GM04503 (cell line): ENCODE measurements at places on chromosomes 3 and 15.
A peak's percentile ranks its signal among the peaks of the same experiment; 100 is the strongest.

DNA sequence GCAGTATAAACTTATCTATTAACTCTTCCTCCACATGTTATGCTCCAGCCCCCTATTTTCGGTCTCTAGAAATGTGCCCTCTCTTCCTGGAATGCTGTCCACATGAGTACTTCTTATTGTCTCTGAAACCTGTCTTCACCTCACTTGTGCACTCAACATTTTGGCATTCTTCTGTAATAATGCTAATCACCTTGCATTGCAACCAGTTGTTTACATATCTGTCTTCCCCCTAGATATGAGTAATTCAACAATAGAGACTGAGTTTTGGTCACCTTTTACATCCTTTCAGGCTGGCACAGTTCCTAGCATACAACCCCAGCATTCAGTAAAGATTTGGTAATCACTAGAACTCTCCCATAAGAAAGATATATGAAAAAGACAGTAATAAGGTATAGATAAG is 17.2 kb downstream of the CCDC80 start:
- no peak for DNase-seq

DNA sequence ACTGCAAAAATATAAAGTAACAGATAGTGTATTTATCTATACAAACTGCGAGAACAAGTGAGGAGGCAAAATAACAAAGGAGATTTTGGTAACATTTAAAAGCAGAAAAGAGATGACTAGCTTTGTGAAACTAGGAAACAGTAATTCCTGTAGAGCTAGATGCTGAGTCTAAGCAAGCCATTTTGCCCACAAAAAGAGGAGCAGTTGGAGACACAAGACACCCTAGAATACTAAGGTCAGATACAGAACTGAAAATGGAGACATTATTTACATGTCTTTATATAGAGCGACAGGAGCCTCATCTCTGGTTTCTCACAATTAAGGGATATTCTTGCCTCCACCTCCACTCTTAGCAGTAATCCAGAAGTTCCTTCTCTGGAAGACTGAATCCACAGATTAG is 732.4 kb upstream of the GBE1 start:
- no peak for DNase-seq

DNA sequence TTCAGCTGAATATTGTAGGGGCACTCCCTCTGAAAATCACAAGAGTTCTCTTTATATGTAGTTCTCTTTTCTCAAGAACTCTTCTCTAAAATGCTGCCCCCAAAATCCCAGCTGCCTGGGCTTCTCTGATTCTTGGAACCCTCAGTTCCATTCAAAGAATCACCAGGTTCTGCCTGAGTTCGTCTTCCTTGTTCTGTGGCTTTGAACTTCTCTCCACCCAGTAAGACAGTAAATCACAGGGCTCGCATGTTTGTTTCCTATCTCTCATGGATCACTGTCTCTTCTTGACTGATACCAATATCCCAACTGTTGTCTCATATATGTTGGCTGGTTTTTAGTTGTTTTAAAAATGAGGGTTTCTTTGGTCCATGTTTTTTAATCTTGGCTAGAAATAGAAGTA is 359.5 kb upstream of the CBLB start:
- no peak for DNase-seq

GRCh38 chr3:194280777-194281176 is 70.4 kb downstream of the CPN2 start:
- no peak for DNase-seq

- no peak for DNase-seq
Observed at GRCh38 chr3:149968216-149968615, 2.5 kb downstream of the PFN2 start.

DNA sequence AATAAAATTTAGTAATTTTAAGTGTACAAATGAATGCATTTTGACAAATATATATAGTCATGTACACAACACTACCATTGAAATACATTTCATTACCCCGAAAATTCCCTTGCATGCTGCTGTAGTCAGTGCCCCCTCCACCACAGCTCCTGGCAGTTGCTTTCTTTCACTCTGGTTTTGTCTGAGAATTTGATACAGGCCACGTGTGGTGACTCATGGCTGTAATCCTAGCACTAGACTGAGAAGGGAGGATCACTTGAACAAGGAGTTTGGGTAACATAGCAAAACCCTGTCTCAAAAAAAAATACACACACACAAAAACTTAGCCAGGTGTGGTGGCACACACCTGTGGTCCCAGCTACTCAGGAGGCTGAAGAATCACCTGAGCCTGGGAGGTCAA is 65.4 kb downstream of the TFRC start:
- DNase-seq, result peak; percentile 13

- no peak for DNase-seq
Observed at GRCh38 chr3:114714957-114715460, 421.2 kb downstream of the TIGIT start.

DNA sequence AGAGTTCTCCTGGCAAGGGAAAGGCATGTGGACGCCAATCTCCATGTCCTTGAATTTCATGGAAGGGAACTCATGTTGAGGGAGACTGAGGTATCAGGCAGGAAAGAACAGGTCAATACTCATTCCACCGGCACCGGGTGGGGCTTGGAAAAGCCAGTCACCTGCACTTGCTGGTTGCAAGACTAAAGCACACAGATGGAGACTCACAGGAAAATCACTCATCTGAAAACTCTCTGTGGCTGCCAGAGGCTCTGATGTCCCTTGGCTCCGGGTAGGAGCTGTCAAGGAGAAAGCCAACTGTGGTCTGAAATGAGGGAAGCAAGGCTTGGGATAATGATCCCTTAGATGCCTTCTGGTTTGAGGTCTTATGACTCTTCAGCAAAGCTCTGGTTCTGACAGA is 8.7 kb upstream of the CGNL1 start:
- DNase-seq, result no peak

GRCh38 chr3:178120367-178120766 is 415.9 kb upstream of the KCNMB2 start:
- no peak for DNase-seq

- no peak for DNase-seq
Observed at GRCh38 chr15:72156928-72157327, 38.7 kb downstream of the SENP8 start.

- DNase-seq, result no peak
Observed at GRCh38 chr3:115418583-115418982, 204.7 kb upstream of the GAP43 start.
